ENCODE measurements at places on chromosomes 1 and 21. TPM values are rescaled to one million over a fixed set of nuclear protein-coding genes. Genes with fewer than 3 reads are reported as not detected.

Gene GJB4
- not detected for total RNA-seq

Gene CFH
- total RNA-seq = 297 TPM

Gene ATAD3C
- total RNA-seq = 5.5 TPM

Gene CAMK2N1
- total RNA-seq = 11.5 TPM

Gene GJA4
- total RNA-seq = 45.4 TPM

GRCh38 chr1:173134800-173135199, 72.3 kb downstream of the TNFSF4 start:
- H3K36me3 ChIP-seq = no peaks in the 10 kb centered on the region
- DNase-seq = no peak
- H3K27ac ChIP-seq = no peak overlapping the region
- H3K4me1 ChIP-seq = no peaks in the 10 kb centered on the region
- H3K27me3 ChIP-seq = no peaks in the 10 kb centered on the region
- no peak overlapping the region for H3K4me3 ChIP-seq

- H3K4me1 ChIP-seq = no peaks in the 10 kb centered on the region
- H3K27ac ChIP-seq = no peak overlapping the region
- no peak for DNase-seq
- no peaks in the 10 kb centered on the region for H3K27me3 ChIP-seq
- no peak overlapping the region for H3K4me3 ChIP-seq
Observed at GRCh38 chr1:89974256-89974655, 20.7 kb upstream of the ZNF326 start.

DNA sequence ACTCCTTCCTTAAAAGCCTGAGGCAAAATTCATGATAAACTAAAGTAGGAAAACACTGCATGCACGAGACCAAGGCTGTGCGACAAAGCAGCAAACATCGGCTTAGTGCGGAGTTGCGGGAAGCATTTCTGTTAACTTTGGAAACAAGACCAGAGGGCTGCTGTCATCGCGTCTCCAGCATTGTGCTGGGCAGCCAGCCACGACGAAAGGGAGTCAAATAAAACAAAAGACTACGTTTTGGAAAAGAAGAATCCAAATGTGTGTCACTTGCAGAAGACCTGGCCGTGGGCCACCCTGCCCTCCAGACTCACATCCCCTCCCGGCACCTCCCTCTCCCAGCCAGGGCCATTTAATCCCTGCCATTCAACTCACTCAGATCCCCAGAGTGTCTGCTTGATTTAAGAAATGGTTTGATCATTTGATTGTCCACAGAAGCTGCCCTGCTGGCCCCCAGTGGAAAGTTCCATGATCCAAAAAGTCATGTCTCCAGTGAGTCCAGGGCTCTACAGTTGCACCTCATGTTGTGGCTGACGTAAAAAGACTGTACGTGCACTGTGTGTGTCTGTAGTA, 2.4 kb upstream of the KRTAP10-11 start:
- H3K4me3 ChIP-seq = no peak overlapping the region
- no peaks in the 10 kb centered on the region for H3K36me3 ChIP-seq
- no peak for DNase-seq
- H3K27me3 ChIP-seq = peaks cover 2% of the 10 kb centered on the region
- no peak overlapping the region for H3K27ac ChIP-seq

- no peak for DNase-seq
- no peak overlapping the region for H3K4me3 ChIP-seq
Observed at GRCh38 chr1:152118915-152119314, 3.7 kb upstream of the TCHH start.

DNA sequence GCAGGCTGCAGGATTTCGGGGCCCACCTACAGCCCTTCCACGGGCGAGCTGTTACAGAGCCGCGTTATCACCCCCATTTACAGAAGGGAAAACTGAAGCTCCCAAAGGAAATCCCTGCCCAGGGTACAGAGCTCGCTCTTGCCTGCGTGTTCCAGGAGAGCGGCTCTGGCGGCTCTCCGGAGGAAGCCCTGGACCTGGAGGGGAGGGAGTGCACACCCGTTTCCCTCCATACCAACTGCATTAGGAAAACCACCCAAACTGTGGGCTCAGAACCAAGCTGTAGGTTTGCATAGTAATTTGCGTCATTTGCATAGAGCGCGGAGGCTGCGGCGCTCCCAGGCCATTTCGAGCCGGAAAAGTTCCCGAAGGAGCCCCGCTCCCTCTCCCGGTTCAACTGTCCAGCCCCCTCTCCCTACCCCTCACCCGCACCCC, 24.7 kb upstream of the ADGRB2 start:
- DNase-seq = no peak
- H3K27ac ChIP-seq = no peak overlapping the region
- peak overlapping the region; percentile 5 for H3K4me3 ChIP-seq
- no peaks in the 10 kb centered on the region for H3K27me3 ChIP-seq
- H3K4me1 ChIP-seq = no peaks in the 10 kb centered on the region
- H3K36me3 ChIP-seq = no peaks in the 10 kb centered on the region

DNA sequence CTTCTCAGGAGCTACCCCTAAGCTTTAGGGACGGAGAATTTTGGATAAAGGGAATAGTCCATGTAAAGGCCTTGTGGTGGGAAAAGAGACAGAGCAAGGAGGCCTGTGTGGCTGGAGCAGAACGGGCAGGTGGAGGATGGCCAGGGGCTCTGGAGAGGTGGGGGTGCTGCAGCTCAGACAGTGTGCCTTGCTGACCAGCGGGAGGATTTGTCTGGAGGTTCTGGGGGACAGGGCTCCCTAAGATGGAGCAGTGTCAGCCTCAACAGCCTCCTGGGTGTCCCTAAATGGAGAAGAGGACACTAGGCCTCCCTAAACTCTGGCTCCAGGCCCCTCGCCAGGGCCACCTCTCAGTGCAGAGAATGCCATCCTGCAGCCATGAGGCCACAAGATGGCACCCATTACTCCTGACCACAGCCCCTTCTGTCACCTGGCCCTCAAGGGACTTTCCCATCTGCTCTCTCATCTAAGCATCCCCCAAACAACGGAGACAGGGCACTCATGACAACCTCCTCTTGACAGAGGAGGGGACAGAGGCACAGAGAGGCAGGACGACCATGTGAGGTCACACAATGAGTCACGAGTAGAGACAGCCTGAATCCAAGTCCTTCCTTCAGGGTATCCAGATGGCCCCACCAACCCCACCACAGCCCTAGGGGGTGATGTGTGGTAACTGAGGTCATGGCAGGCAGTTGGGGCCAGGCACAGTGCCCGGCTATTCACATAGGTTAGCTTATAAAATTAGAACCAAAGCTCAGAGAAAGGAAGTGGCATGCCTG, 94.7 kb downstream of the DMRTB1 start:
- no peak overlapping the region for H3K27ac ChIP-seq
- no peaks in the 10 kb centered on the region for H3K4me1 ChIP-seq
- DNase-seq = peak; percentile 51
- no peaks in the 10 kb centered on the region for H3K36me3 ChIP-seq
- H3K4me3 ChIP-seq = no peak overlapping the region

DNA sequence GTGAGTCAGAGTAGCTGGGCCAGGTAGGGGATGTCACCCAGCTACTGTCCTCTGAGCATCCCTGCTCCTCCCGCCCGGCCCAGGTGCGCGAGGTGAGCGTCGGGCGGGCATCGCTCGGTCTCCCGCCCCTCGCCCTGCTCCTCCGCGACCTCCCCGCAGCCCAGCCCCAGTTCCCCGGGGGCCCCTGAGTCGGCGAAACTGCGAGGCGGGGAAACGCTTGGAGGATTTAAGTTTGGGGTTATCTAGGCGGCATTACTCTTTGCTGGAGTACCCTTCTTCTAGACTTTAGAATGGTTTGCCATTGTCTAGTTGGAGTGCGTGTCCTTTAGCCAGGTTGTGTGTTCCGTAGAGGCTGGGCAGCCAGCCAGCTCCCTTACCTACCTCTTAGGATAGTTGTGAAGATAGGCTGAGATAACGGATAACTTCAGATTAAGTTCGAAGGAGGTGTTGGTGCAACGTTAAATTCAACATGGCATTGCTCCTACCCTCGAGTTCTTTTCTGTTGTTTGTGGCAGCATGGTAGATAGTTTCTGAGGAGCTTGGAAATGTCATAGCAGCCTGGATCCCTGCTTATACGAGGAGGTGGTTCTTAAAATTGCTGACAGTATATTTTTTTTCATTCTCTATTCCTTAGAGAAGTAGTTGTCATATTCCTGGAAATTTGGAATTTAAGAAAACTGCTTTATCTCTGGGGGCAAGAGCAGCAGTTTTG, 697 bp downstream of the AGO3 start:
- DNase-seq = peak; percentile 79
- no peaks in the 10 kb centered on the region for H3K27me3 ChIP-seq
- no peaks in the 10 kb centered on the region for H3K4me1 ChIP-seq

GRCh38 chr1:58447886-58448285, 98.6 kb downstream of the OMA1 start:
- no peaks in the 10 kb centered on the region for H3K36me3 ChIP-seq
- H3K4me1 ChIP-seq = no peaks in the 10 kb centered on the region
- no peak for DNase-seq
- no peak overlapping the region for H3K27ac ChIP-seq
- H3K27me3 ChIP-seq = no peaks in the 10 kb centered on the region
- H3K4me3 ChIP-seq = no peak overlapping the region

Data from aorta (tissue), 5 donors.